ENCODE measurements at places on chromosomes 7 and 10.

DNA sequence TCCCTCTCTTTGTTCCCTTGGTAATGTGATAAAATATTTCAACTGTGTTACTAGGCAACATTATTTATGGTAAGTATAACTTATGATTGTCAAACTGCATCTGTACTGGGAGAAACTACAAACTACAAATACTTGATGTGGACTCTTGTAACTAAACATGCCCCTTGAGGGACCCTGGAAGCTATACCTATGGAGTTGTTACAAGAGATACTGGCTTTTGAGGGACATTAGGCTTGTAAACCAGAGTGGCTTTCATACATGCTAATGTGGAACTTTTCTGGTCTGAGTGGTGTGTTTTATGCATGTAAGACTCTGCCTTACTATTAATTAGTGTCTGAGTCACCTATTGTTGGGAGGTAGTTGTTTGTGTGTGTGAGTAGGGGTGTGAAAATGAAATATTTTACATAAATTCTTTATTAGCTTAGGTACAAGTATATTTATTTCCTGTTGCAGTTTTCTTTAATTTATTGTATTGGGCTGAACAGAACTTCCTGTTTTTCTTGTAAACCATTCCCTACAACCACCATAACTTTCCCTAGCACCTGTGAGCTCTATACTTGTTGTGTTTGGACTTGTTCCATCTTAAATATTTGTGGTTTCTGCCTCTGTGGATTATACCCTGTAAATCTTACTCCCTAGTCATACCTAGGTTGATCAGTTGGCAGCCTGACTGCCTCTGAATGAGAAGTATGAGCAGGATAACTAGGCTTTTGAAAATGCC, 49.8 kb downstream of the STK31 start:
- DNase-seq: no peak

DNA sequence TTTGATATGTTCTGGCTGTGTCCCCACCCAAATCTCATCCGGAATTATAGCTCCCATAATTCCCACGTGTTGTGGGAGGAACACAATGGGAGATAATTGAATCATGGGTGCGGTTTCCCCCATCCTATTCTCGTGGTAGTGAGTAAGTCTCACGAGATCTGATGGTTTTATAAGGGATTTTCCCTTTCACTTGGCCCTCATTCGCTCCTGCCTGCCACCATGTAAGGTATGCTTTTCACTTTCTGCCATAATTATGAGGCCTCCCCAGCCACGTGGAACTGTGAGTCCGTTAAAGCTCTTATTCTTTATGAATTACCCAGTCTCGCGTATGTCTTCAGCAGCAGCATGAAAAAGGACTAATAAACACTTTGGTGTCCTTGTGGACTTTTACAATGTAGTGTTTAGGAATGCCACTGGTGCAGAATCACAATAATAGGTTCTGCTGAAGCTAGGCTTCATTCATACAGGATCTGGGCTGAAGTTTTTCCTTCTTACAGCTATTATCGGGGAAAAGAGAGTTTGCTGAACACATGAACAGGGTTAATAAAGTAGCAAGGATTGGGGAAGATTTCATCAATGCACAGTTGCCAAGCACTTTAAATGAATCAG, 74.3 kb downstream of the CPED1 start:
- DNase-seq: no peak

- no peak for DNase-seq
These were observed 269.4 kb upstream of the SEMA3D start for GRCh38 chr7:85456254-85456653.

DNA sequence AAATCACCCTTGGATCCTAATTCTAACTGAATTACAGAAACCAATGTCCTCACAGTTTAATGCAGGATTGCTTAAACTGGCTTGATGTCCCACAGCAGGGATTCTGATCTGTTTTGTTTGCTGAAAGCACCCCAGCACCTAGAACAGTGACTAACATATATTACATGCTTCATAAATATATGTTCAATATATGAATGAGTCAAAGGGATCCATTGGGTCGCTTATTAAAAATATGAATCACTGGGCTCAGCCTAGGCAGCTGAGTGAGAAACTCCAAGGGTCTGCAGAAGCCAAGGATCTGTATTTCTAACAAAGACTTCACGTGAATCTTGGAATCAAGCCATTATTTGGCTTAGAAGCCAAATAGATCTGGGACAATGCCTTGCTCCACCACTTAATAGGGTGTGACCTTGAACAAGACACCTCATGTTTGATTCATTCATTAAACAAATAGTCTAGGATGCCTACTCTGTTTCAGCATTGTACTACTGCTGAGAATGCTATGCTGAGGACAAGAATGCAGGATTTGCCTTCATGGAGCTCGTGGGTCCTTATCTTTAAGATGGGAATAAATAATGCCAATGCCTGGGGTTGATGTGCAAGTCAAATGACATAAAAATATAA, 103.4 kb upstream of the DLX6 start:
- DNase-seq: no peak

DNA sequence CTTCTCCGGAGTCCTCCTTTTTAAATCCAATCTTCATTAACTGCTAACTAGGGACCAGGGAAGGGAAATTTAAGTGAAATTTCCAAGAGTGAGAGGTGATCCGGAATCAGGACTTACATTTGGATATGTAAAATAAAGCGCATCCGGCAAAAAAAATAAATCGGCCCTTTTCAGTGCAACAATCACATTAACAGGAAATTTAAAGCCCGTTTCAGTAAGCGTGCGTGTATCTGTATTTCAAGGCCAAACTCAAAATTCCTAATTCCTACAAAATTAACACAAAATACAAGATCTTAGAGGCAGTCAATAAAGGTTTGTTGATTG, 771 bp downstream of the DNAJC9 start:
- no peak for DNase-seq

DNA sequence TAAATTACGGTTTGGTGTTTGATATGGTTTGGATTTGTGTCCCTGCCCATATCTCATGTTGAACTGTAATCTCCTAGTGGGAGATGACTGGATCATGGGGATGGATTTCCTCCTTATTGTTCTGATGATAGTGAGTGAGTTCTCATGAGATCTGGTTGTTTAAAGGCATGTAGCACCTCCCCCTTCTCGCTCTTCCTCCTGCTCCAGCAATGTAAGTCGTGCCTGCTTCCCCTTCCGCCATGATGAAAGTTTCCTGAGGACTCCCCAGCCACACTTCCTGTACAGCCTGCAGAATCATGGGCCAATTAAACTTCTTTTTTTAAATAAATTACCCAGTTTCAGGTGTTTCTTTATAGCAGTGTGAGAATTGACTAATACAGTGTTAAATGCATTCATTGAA, 116.6 kb downstream of the DOCK4 start:
- DNase-seq: no peak

- DNase-seq: peak; percentile 45
These were observed at the start of gene TSPAN13 for GRCh38 chr7:16753102-16753931. Gene TSPAN13, plus strand, starts transcription at chr7:16753755. Its CDS starts 213 bp downstream, at chr7:16753968.

- no peak for DNase-seq
These were observed 38.6 kb downstream of the ZNRF2 start for GRCh38 chr7:30323006-30323355.

DNA sequence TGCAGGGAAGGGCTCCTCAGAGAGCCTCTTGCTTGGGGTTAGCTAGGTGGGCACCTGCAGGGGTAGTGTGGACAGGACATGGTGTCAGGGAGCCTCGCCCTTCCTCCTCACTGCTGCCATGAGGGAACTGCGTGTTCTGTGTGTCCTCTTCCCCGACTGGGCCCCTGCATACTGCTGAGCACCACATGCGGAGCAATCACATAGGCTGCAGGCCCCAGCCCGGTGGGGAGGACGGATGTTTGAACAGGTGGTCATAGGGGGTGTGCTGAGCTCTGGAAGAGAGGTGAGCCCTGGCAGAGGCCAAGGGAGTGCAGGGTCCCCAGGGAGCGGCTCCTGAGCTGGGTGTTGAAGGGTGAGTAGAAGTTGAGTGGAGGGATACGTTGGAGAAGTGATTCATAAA, 48.3 kb upstream of the ZMIZ2 start:
- no peak for DNase-seq

DNA sequence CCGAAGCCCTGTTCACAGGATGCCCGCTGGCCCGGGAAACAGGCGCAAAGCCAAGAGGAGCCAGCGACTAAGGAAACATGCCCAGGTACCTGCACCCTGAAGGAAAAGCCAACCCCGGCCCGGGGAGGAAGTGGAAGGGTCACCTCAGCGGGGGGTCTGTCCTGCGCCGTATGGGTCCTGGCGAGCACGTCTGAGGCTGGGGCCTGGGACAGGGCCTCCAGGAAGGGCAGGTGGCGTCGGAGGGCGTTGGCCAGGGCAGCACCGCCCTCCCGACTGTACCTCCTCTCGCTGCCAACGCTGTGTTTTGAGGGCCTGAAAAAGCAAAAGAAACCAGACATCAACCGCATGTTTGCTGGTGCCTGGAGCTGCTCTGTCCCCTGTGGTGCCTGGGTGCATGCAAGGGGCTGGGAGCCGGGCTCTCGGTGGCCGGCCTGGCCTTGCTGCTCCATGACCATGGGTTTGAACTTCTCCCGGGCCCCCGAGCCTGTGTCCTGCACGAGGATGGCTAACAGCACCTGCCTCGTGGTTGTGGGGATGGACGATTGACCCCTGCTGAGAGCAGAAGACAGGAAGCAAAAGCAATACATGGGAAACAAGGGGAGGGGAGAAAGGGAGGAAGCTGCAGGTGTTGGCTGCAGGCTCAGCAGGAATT, 395.3 kb downstream of the PTPRN2 start:
- DNase-seq: no peak

- DNase-seq: no peak
These were observed 296.3 kb upstream of the SEMA3D start for GRCh38 chr7:85483177-85483576.

- no peak for DNase-seq
These were observed 84.4 kb downstream of the EBF3 start for GRCh38 chr10:129879655-129880054.

DNA sequence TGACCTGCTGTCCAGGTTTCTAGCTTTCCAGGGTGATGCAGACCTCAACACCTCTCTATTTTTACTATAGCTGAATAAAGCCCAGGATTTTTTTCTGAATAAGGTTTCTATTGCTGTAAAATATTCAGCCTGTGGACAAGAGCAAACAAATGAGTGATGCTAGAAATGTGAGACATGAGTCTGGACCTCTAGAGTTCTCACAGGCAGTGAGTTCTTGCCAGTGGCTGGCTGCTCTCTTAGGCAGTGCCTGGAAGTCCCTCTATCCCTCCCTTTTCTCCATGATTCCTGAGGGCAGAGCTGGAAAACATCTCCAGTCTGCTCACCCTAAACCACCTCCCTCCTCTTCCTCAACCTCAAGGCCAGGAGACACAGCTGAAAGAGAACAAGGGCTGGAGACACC, 793.8 kb upstream of the IGFBP3 start:
- no peak for DNase-seq

GRCh38 chr10:98236862-98237261, 31.1 kb downstream of the LOXL4 start:
- no peak for DNase-seq

DNA sequence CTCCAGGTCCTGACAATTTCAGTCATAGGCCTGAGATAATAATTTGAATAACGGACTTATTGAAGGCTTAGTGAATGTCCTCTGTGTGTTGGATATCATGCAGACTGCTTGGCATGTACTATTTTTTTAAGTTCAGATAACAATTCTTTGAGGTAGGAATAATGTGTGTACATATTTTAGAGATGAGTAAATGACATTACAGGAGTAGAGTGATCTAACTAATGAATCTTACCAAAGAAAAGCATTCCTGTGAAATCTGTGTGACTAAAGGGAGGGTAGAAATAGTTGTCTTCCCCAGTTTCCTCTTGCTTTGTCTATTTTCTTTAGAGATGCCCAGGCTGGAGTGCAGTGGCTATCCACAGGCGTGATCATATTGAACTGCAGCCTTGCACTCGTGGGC, 391.8 kb upstream of the ETV1 start:
- no peak for DNase-seq

DNA sequence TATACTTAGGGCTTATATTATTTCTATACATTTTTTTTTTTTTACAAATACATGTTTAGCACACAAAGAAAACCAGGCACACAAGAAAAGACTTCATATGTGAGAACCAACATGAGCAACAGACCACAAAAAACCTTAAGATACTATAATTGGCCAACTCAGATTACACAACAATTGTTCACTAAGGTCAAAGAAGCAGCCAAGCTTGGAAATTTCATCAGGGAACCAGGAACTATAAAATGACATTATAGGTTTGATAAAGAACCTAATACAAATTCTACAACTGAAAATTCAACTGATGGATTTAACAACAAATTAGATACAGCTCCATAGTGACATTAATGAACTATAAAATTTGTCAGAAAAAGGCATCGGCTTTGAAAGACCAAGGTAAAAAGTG, 4.4 kb upstream of the LUC7L2 start:
- no peak for DNase-seq

- no peak for DNase-seq
These were observed 719 bp upstream of the PGAM2 start for GRCh38 chr7:44066111-44066460.

- no peak for DNase-seq
These were observed 16.3 kb downstream of the SHH start for GRCh38 chr7:155795951-155796350.

DNA sequence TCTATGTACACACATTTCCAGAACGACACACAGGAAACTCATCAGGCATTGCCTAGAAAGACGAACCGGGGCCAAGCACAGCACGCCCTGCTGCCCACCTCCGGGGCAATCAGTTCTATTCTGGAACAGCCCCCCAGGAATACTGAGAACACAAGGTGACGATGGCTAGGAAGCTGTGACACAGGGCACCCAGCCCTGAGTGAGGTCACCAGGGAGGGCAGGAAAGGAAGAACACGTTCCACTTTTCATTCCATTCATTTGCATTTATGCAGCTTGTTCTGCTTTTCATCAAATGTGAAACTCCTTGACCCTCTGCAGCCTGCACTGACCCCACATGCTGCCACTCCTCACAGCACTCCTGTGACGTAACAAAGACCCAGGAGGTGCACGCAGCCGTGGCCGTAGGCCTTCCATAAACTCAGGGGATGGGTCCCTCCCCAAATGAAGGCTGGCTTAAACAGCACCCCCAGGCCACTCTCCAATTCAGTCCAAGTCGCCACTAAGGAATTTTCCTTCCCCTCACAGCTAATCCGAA, 28.9 kb downstream of the MAD1L1 start:
- no peak for DNase-seq

- DNase-seq: peak; percentile 28
These were observed 130.4 kb upstream of the GHITM start for GRCh38 chr10:84008878-84009277.

DNA sequence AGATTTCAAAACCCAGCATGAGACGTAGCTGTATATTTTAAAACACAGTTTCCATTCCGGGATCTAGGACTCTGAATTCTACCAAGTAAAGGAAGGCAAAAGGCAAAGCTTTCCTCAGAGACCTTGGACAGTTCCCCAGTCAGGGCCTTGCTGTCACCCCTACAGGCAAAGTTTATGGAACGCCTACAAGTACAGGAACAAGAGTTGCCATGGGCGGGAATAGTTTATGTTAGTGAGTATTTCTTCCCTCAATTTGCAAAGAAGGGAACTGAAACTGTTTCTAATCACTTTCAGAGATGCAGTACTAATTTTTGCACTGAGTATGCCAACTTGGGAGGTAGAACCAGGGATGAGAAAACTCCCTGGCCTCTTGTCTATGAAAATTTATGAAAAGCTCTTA, 68.2 kb upstream of the LRGUK start:
- no peak for DNase-seq

All from activated CD8-positive, alpha-beta memory T cell treated with anti-CD3 and anti-CD28 coated beads for 48 hours (primary cell).